Iris pigment epithelial cell (primary cell): ENCODE measurements at places on chromosomes 6 and 20.

DNA sequence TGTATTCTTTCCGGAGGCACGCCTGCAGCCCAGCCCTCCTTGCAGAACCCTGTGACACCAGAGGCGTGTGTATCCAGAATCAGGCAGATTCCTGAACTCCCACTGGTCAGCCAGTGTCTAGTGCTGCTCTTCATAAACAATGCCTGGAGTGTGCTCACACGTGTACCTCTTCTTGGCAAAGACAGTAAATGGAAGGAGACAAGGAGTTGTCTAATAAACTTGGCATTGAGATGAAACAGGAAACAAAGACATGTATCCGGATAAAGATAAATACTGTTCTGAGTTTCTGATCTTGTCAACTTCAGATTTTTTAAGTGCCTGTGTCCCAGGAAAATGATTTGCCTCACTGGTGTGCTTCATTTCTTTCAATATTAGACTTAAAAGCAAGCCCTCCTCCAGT is 1.7 kb downstream of the RPS6KA2 start:
- peak; percentile 92 for DNase-seq

- DNase-seq, result no peak
Measured at GRCh38 chr6:132404736-132405135, 3.5 kb upstream of the MOXD1 start.

DNA sequence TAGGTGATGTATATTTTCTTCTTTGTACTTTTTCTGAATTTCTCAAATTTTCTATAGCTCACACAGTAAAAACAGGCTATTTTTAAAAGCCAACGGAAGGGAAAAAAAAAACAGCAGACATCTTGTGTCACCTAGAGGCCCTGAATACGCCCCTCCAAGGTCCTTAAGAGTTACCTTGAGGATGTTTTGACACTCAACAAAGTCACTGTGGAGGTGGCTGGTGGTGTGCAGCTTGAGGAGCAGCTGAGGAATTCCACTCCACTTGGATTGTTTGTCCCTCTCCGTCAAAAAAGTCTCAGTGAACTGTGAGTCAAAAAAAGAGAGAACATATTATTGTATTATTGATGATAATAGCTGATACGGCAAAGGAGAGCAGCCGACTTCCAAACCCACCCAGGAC is 14.7 kb downstream of the TRPC4AP start:
- DNase-seq, result no peak

DNA sequence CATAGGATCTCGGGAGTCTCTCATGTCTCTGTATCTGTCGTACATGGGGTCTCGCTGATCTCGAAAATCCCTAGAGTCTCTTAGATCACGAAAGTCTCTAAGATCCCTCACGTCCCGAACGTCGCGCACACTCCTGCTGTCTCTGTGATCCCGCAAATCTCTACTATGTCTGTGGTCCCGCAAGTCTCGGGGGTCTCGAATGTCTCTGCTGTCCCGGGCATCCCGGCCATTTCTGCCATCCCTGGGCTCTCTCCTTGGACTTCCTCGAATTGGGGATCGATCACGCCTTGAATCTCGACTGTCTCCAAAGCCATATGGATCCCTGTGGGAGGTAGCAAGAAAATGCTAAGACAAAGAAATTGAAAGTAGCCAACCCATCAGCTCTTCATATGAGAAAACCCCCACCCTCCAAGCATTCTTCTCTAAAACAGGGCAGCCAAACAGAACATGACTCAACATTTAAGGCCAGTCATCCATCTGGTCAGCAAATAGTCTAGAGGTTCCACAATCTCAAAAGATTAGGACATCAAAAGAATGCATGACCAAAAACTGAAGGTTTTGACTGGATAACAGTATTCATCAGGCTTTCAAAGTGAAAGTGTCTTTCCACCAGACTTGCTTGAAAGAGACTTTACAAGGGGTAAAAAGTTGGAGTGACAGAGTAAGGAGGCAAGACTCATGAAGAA is 19.4 kb downstream of the NCOA5 start:
- DNase-seq, result peak; percentile 95

DNA sequence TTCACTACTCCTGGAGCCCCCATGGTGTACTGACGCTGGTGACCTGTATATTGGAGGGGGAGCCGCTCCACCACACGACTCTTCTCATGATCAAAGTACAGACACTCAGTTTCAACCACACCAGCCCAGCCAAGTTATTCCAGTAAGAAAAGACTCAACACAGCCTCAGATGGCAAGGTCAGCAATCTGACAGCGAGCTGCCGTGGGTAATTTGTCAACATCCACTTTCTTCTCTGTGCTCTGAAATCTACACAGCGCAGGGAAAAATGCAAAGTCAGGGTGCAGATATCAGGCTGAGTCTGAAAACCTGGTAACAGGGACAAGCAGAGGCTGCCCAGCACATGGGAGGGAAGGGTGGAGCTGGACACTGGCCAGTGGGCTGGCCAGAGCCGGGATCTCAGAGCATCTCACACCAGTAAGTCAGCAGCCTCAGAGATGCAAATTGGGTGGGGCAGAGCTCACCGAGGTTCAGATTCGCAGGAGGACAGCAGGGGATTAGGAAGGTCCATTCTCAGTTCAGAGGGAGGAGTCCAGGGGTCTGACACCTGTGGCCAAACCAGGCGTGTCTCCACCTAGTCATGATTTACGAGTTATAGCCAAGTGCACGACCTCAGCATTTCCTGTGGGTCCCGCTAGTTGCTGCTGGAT is 44.5 kb upstream of the RPS6KA2 start:
- DNase-seq, result no peak

- DNase-seq, result peak; percentile 84
Measured at GRCh38 chr6:106476331-106477105, 116.0 kb downstream of the CRYBG1 start.

GRCh38 chr6:86256615-86257187 is 614.0 kb upstream of the SYNCRIP start:
- DNase-seq, result no peak

DNA sequence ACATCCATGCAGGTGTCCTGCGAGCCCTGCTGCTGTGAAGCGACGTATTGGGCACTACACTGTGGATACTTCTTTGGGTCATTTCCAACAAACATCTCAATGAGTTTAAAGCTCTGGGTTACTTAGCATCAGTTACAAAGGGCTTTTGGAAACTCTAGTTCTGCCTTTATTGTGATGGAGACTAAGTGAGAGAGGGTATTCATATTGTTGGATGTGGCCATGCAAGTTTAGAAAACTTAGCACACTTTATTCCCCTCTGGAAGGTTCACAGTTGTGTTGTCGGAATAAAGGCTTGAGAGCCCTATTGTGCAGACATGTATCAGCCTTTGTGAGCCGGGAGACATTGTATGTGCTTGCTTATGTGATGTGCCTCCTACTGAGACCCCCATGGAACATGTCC is 22.1 kb downstream of the DUSP22 start:
- DNase-seq, result no peak

GRCh38 chr6:132933090-132933489 is 118.7 kb downstream of the RPS12 start:
- no peak for DNase-seq

GRCh38 chr20:41309817-41310216 is 7.7 kb downstream of the ZHX3 start:
- DNase-seq, result peak; percentile 85
